Left ventricle myocardium inferior (tissue), 1 donor: ENCODE measurements at places on chromosomes 12 and 14. TPM values are rescaled to one million over a fixed set of nuclear protein-coding genes. Genes with fewer than 3 reads are reported as not detected.

DNA sequence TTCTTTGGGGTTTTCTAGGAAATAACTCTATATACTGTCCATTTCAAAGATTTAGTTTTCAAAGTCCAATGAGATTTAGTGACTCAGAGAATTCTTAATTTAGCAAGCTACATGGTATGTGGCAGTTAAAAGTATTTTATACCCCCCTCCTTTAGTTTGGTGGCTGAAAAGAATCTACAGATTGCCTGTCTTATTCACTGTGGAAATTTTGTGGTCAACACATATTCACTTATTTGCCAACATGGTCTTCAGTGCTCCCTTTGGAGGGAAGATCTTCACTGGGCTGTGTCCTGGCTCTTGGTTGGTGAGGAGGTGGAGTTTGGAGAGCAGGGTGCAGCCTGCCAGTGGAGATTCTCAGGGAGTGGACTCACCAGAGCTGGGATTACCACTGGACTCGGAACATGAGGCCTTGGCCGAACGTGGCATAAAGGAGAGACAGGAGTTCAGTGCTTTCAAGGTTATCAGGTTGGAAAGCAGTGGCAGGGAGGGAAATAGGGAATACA, 39.8 kb downstream of the SAMD4A start:
- H3K27ac ChIP-seq, result peak overlapping the region; percentile 88
- peaks cover 84% of the 10 kb centered on the region for H3K4me1 ChIP-seq
- H3K4me3 ChIP-seq, result no peak overlapping the region
- H3K27me3 ChIP-seq, result no peaks in the 10 kb centered on the region

Gene KRT75
- not detected for total RNA-seq

Gene ZNF891
- total RNA-seq, result 1.1 TPM

DNA sequence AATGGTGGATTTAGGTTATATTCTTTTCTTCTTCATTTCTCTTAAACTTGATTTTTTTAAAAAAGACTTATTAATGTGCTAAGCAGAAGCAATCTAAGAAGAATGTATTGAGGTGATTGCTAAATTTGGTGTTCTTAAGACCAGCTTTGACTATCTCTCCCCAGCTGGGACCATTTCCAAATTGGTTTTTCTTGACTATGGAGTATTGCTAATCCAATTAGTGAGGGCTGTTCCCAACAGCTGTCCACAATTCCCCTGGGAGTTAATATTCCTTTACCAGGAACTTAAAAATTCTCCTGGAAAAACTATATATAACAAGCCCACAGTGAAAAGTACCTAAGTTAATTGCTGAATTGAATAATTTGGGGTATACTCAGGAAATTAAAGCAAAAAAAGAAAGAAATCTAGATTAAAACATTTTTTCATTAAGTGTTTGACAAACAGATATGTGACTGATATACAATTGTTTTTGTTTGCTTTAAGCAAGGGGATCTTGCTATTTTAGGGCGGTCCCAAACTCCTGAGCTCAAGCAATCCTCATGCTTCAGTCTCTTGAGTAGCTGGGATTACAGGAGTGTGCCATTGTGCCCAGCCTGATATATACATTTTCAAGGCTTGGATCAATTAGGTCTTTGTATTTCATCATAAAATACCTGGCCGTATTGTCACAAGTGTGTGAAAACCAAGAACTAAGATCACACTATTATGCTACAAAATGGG, 105.0 kb downstream of the FAR2 start:
- no peak overlapping the region for H3K4me3 ChIP-seq
- H3K36me3 ChIP-seq, result no peaks in the 10 kb centered on the region
- H3K4me1 ChIP-seq, result peaks cover 22% of the 10 kb centered on the region

DNA sequence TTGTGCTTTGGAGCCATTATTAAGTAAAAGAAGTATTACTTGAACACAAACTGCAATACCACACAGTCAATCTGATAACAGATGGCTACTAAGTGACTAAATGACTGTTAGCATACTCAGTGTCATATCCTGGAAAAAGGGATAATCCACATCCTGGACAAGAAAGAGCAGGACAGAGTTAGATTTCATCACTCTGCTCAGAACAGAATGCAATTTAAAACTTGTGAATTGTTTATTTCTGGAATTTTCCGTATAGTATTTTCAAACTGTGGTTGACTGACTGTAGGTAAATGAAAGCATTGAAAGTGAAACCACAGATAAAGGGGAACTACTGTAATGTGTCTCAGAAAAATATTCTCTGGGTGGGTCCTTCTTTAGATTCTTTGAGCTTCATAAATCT, 458.8 kb downstream of the TMEM117 start:
- H3K4me3 ChIP-seq, result no peak overlapping the region
- H3K27me3 ChIP-seq, result no peaks in the 10 kb centered on the region
- H3K27ac ChIP-seq, result no peak overlapping the region
- H3K36me3 ChIP-seq, result no peaks in the 10 kb centered on the region
- no peaks in the 10 kb centered on the region for H3K4me1 ChIP-seq

DNA sequence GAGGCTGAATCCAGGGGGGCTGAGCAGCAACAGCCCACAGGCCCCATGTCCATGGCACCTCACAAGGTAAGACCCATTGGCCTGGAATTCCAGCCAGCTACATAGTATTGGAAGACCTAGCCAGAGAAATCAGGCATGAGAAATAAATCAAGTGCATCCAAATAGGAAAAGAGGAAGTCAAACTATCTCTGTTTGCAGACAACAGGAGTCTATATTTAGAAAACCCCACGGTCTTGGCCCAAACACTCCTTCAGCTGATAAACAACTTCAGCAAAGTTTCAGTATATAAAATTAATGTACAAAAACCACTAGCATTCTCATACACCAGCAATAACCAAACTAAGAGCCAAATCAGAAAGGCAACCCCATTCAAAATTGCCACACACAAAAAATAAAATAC, 16.9 kb downstream of the PDE6H start:
- no peak overlapping the region for H3K4me3 ChIP-seq
- no peaks in the 10 kb centered on the region for H3K36me3 ChIP-seq
- DNase-seq, result no peak
- H3K27me3 ChIP-seq, result no peaks in the 10 kb centered on the region

DNA sequence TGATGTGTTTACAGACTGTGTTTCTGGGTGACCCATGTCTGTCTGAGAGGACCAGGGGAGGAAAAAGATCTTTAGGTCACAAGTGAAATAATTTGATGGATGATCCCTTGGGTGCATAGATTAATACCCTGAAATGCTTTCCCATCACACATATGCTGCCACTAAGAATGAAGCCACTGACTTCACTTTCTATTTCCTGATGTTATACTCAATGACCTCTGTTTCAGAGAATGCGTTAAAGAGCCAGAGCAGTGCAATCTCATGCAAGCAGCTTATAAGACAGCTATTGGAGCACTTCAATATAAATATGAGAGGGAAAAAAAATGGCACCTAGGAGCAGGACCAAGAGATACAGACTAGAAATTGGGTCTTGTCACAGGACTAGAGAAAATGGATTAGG, 133.7 kb downstream of the KLHL28 start:
- H3K27ac ChIP-seq, result no peak overlapping the region
- no peaks in the 10 kb centered on the region for H3K4me1 ChIP-seq
- H3K27me3 ChIP-seq, result no peaks in the 10 kb centered on the region
- no peak overlapping the region for H3K4me3 ChIP-seq

GRCh38 chr12:123948796-123949769, 23.5 kb downstream of the CCDC92 start:
- H3K27ac ChIP-seq, result no peak overlapping the region
- DNase-seq, result no peak
- H3K27me3 ChIP-seq, result no peaks in the 10 kb centered on the region

- H3K27ac ChIP-seq, result no peak overlapping the region
- H3K4me3 ChIP-seq, result no peak overlapping the region
- H3K36me3 ChIP-seq, result no peaks in the 10 kb centered on the region
- H3K4me1 ChIP-seq, result peaks cover 6% of the 10 kb centered on the region
These were observed 193.5 kb downstream of the SLC2A13 start for GRCh38 chr12:39912211-39912980.

Gene KCNH3
- 0.41 TPM for total RNA-seq

Gene SINHCAF
- 6.6 TPM for total RNA-seq

DNA sequence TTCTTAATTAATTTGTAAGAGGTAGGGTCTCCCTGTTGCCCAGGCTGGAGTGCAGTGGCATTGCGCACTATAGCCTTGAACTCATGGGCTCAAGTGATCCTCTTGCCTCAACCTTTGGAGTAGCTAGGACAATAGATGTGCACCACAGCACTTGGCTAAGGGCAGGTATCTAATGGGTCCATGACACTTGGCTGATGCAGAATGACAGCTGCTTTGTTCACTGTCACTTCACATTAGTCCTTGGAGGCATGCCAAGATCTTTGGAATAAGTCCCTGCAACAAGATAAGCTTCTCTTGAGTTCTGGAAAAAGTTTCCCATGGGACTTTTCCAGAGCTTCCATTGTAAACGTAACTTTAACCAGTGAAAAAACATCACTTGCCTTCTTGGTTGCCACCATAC, 23.4 kb downstream of the COQ6 start:
- no peak for DNase-seq
- no peak overlapping the region for H3K27ac ChIP-seq
- no peaks in the 10 kb centered on the region for H3K27me3 ChIP-seq

DNA sequence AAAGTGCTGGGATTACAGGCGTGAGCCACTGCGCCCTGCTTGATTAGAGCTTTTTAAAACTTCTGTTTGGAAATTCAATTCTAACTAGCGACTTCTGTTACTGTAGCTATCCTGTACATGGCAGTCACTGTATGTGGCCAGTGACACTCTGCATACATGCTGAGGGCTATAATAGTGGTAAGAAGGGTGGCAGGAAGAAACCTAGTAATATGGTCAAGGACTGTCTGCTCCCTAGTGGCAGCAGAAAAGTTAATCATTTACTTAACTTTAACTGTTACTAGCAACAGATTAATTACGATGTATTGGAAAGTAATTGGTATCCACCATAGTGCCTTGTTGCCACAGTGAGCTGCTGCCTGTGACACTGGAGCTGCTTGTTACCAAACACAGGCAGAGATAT, 149.0 kb downstream of the KITLG start:
- H3K36me3 ChIP-seq, result no peaks in the 10 kb centered on the region
- H3K4me3 ChIP-seq, result no peak overlapping the region
- peaks cover 7% of the 10 kb centered on the region for H3K4me1 ChIP-seq
- H3K27me3 ChIP-seq, result no peaks in the 10 kb centered on the region
- H3K27ac ChIP-seq, result peak overlapping the region; percentile 4
- no peak for DNase-seq

- peak overlapping the region; percentile 40 for H3K27ac ChIP-seq
- H3K4me3 ChIP-seq, result no peak overlapping the region
- H3K27me3 ChIP-seq, result no peaks in the 10 kb centered on the region
- H3K36me3 ChIP-seq, result no peaks in the 10 kb centered on the region
- H3K4me1 ChIP-seq, result peaks cover 47% of the 10 kb centered on the region
These were observed 80.0 kb upstream of the DICER1 start for GRCh38 chr14:95237121-95237957.

DNA sequence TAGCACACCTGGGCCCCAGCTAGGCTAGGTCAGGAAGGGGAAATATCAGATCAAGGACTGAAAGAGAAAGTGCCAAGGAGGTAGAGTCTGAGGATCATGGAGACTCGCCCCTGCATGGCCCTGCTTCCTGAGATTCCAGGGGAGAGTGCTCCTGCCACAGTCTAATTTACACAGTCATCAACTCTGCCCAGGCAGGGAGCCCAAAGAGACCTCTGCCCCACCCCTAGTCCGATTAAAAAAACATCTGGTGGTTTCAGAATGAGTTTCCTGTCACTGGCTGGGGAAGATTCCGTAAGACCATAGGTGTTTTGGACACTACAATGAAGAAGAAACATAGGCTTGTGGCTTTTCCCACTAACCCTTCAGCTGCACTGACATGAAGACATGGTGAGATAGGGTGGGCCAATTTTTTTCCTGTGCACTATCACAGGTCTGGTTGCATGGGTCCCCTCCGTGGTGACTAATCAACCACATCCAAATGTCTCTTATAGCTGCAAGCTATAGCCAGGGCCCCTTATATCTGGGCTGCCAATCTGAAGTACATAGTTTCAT, 31.5 kb upstream of the GZMB start:
- no peak overlapping the region for H3K4me3 ChIP-seq
- H3K4me1 ChIP-seq, result peaks cover 5% of the 10 kb centered on the region
- no peaks in the 10 kb centered on the region for H3K36me3 ChIP-seq
- peaks cover 6% of the 10 kb centered on the region for H3K27me3 ChIP-seq

DNA sequence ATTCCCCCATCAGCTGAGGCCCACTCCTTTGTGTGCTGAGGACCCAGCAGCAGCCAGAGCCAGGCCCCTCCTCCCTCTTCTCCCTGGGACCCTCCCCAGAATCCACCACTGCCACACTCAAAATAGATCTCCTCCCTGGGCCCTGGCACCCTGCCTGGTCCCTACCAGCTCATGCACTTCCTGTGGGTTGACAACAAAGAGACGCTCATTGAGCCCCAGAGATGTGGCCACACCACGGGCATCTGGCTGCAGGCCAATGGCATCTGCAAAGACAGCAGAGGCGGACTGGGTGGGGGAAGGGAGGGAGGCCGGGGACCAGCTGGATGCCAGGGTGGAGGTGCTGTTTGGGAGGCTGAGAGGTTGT, 16.0 kb upstream of the ENDOU start:
- H3K27ac ChIP-seq, result peak overlapping the region; percentile 92
- DNase-seq, result peak; percentile 88
- no peak overlapping the region for H3K4me3 ChIP-seq
- peaks cover 80% of the 10 kb centered on the region for H3K4me1 ChIP-seq
- no peaks in the 10 kb centered on the region for H3K27me3 ChIP-seq

Gene INSM2
- not detected for total RNA-seq

DNA sequence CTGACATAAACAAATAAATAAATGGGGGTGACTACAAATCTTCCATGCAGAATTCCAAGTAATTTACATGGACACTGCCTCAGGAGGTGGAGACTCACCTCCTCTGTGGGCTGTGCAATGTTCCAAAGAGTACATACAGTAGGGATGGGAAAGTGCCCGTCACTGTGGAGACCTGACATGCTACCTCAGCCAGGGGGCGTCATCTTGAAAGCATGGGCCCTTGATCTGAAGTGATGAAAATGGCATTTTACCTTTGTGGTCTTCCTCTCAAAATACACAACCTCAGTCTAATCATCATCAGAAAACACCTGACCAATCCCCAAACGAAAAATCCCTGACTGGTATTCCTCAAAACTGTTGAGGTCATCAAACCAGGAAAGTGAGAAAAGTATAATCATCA, 48.4 kb downstream of the ANAPC7 start:
- no peaks in the 10 kb centered on the region for H3K27me3 ChIP-seq
- peaks cover 14% of the 10 kb centered on the region for H3K36me3 ChIP-seq
- H3K27ac ChIP-seq, result no peak overlapping the region
- no peak for DNase-seq
- no peaks in the 10 kb centered on the region for H3K4me1 ChIP-seq

- no peak overlapping the region for H3K27ac ChIP-seq
- no peaks in the 10 kb centered on the region for H3K36me3 ChIP-seq
- no peaks in the 10 kb centered on the region for H3K4me1 ChIP-seq
- H3K27me3 ChIP-seq, result no peaks in the 10 kb centered on the region
- DNase-seq, result no peak
These were observed 10.1 kb upstream of the SLC11A2 start for GRCh38 chr12:51036279-51036678.

Gene AMHR2
- total RNA-seq, result 0.36 TPM

GRCh38 chr12:107320929-107321631, 227.7 kb upstream of the CRY1 start:
- H3K27ac ChIP-seq, result no peak overlapping the region
- peak overlapping the region; percentile 70 for H3K4me3 ChIP-seq
- DNase-seq, result no peak
- H3K36me3 ChIP-seq, result no peaks in the 10 kb centered on the region

Gene OR6C2
- not detected for total RNA-seq

- no peak for DNase-seq
- H3K27ac ChIP-seq, result no peak overlapping the region
These were observed 13.4 kb downstream of the ANKRD13A start for GRCh38 chr12:110012659-110013058.

Gene C12orf57
- 227 TPM for total RNA-seq
